ENCODE measurements at places on chromosomes 16 and 17.

GRCh38 chr16:57791893-57792461 lies 10.3 kb downstream of the KIFC3 start:
- no peak for DNase-seq

DNA sequence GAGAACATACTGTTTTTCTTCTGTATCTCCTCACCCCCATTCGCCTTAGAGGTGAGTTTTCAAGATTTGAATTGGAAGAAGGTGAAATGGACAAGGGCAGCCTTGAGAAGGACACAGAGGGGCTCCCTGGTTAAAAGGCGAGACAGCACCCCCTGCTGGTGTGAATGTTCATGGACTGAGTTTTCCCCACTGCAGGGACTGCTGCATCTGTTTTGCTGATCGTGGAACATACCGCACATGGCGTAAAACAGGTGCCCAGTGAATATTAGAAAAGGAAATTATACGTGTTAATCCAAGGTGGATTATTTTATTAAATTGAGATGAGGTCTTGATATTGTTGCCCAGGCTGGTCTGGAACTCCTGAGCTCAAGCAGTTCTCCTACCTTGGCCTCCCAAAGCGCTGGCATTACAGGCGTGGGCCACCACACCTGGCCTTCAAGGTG lies 54.5 kb downstream of the NDE1 start:
- peak; percentile 73 for DNase-seq

- no peak for DNase-seq
These were observed 461.7 kb upstream of the HSBP1 start for GRCh38 chr16:83345846-83346640.

DNA sequence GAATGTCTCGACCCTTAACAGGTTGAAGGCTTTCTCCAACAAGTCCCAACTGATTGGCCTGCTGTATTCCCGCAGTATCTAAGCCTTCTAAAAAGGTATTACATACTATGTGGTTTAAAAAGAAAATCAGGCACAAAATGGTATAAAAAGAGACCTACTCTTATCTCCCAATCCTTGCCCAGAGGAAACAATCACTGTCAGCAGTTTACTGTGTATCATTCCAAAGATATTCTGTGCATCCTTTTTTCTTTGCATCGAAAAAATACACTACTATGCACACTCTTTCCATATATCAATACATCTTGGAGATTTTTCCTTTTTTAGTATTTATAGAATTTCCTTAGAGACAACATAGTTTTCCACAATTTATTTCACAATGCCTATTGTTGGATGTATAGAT lies 118.8 kb upstream of the TBX2 start:
- no peak for DNase-seq

DNA sequence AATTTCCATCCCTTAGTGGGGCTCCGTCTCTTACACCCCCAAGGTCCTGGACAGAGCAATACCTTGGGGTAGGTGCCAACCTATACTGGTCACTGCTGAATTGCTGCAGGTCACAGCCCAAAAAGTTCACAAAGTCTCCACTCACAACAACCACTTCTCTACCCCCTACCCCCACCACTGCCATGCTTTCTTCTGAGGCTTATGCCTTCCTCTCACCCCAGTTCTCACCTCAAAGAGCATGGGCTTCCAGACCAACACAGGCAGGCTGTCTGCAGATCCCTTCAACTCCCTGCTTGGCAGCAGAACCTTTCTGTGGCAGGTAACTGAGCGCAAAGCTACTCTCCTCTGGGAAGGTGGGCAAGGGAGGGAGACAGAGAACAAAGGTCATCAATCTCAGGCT lies 35.5 kb downstream of the C16orf78 start:
- DNase-seq = no peak

- DNase-seq = no peak
These were observed 339.0 kb downstream of the SNX29 start for GRCh38 chr16:12315330-12316136.

Measured in stimulated activated CD4-positive, alpha-beta T cell treated with anti-CD3 and anti-CD28 coated beads, Interleukin-4, amount 100 ng/mL, for 4 hours (primary cell).